ENCODE measurements at places on chromosomes 4 and X.

GRCh38 chr4:184648054-184648312, 1.3 kb downstream of the CASP3 start:
- no peak for DNase-seq

DNA sequence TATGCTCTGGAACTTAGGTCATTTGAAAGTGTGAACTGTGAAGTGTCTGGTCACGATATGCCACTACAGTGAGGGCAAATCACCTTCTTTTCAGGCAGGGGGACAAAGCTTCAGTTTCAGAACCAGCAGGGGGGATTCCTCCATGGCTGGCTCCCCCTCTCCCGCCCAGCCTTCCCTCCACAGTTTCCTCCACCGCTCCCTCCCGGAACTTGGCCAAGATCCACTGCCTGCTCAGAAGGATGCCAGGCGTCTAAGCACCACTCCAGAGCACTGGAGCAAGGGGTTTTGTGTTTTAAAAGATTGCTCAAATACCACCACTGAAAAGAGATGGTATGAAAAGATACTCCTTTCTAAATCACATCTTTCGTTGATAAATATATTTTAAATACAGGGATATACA, 126.9 kb downstream of the ELOVL6 start:
- no peak for DNase-seq

DNA sequence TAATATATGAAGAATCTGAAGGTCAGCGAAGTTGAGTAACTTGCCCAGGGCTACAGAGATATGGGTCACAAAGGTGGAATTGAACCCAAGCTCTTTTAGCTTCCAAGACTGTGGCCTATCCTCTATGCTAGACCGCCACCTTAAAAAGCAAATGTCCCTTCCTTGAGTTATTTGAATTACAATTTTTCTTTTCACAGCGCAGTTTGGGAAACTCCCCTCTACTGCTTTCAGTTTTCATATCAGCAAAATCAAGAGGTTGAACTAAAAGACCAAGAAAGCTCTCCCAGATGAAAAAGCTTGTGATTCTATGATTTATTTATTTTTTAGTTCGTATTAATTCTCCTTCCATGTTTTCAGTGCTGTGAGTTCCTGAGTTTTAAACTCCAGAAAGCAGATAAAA, 174.5 kb upstream of the C1QTNF7 start:
- DNase-seq, result no peak

DNA sequence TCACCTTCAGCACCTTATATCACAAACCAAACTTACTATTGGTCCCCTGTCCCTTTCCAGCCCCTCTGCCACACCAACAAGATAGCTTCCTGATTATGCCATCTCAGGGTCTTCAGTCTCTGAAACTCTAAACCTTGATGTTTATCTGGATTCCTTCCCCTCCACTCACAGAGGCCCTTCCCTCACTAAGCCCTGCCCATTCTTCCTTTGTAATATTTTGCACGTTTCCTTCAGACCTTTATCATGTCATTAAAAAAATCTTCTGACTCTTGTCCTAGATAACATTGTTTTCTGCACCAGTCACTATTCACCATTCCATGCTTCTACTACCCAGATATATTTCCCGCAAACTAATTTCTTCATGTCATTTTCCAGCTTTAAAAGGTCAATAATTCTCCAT, 17.7 kb upstream of the CEP135 start:
- DNase-seq, result no peak

DNA sequence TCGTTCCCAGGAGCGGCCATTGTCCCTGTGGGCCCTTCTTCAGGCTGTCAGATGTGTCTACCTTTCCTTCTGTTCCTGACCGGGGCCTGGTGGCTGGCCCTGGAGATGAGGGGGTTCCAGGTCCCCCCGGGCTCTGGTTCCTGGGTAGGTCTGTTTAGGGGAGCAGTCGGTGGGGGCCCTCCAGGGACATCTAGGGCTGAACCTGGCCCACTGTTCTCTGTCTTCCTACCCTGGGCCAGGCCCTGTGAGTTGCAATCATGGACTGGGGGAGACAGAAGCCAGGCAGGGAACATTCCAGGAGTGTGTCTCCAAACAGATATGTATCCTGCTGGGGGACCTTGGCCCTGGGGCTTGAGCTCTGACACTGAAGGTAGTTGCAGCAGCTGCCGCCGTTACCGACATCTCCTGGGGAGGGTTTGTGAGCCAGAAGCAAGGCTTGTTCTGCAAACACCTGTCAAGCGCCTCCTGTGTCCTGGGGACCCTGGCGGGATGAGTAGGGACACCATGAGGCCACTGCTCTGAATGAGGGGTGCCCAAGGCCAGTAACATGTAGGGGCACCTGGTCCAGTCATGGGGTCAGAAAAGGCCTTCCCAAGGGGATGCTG, 49.5 kb upstream of the ADRA2C start:
- no peak for DNase-seq

DNA sequence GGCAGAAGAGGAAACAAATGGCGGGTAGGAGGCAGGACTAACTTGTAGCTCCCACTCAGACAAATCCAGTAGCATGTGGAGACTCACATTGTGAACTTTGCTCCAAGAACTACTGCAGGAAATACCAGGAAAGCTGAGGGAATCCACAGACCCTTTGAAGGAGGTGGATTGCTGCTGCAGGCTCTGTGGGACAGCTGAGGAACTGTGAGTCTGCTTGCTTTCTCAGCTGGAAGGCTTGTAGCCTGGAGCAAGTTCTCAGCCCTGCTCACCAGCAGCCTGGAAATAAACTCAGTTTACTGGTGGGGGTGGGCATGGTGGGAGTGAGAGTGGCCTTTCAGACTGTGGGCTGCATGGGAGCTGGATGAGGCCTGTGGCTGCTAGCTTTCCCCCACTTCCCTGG, 16.0 kb downstream of the RTL3 start:
- DNase-seq, result no peak

DNA sequence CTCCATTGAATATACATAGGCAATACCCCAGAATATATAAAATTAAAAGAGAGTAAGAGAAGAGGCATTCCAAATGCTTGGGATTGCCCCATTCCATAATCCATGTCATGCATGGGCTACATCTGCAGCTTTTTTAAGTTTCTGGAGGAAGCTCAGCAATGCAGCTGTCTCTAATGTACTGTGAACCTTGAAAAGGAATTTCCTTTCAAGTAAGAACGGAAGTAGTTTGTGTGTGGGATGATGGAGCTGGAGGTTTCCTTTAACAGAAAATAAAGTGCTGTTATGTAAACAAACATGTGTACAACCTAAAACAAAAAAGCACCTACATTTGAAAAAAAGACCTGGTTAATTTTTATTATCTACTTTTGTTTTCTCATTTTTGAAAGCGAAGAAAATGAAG, 303.5 kb downstream of the BMPR1B start:
- DNase-seq, result no peak

GRCh38 chr4:61162116-61162515, 38.0 kb upstream of the ADGRL3 start:
- no peak for DNase-seq

DNA sequence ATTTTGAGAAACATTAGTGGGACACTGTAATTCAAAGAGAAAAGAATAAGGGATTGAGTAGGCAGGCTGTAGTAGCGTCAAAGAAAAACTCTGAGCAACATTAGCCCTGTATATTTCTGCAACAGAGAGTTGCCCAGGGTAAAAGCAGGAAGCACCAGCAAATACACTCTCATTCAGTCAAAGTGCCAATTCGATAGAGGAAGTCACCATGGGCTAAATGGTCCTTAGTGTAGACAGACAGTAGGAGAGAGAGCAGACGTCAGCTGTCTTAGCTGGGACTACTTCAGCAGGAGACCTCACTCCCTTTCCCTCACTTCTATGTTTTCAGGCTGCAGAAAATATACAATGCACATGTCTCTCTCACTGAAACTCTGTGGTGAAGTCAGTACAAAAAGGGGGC, 2073.8 kb upstream of the TENM3 start:
- no peak for DNase-seq

- no peak for DNase-seq
Measured at GRCh38 chrX:129007631-129008030, 515.7 kb downstream of the SMARCA1 start.

DNA sequence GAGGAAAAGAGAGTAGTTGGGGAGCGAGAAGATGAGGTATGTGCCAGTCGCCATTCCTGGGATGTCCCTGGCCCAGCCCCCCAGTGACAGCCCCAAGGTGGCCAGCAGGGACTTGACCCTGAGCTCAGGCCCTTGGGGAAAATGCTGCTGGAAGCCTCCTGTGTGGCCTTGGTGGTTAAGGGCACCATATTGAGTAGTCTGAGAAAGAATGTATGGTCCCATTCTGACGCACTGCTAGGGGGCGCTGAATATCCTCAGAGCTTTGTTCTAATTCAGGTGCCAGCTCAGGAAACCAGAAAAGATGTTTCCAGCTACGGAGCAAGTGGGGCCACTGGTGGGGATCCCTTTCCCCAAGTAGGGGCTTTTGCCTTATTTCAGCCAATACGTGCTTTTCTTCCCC, 14.0 kb upstream of the UBA6 start:
- DNase-seq, result no peak
